EL (cell line): ENCODE measurements at places on chromosomes 13 and 19.

DNA sequence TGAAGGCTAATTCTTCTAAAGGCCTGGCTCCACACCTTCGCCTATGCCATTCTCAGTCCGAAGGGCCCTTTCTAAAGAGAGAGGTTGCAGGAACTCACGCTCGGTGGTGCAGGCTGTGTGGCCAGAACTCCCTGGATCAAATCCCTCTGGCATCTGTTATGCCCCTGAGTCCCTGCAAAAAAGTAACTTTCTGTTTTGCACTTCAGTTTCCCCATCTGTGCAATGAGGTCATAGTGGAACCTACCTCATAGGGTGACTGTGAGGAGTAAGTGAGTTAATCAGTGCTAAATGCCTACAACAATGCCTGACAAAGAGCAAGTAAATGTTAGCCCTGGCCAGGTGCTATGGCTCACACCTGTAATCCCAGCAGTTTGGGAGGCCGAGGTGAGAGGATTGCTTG is 7.3 kb downstream of the IGSF23 start:
- no peak for DNase-seq

DNA sequence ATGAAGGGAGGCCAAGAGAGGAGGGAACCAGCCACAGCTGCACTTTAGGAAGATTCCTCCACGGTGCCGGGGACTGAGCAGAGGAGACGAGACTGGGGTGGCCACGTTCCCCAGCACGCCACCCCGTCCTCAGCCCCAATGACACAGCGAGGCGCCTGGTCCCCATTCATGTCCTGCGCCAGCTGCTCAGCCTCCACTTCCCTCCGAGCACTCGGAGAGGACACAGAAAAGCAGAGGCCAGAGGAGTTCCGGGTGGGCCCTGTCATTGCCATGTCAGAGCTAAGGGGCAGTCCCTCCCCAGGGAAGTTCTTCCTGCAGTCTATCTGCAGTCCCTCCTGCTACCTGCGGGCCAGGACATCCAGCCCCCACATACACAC is 53.2 kb upstream of the NFIC start:
- no peak for DNase-seq

DNA sequence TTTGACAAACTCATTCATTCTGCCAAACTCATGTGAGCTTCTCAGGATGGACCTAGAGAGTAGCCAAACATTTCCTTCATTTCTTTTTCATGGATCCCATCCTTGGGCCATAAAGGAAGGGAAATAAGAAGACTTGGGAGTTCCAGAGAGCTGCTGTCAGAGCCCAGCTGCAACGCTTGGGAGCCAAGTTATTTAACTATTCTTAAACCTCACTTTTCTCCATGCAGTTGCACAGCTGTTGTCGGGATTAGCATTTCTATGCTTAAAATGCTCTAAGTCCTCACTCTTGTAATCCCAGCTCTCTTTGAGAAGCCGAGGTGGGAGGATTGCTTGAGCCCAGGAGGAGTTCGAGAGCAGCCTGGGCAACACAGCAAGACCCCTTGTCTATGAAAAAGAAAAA is 11.7 kb upstream of the CASP14 start:
- DNase-seq = no peak

DNA sequence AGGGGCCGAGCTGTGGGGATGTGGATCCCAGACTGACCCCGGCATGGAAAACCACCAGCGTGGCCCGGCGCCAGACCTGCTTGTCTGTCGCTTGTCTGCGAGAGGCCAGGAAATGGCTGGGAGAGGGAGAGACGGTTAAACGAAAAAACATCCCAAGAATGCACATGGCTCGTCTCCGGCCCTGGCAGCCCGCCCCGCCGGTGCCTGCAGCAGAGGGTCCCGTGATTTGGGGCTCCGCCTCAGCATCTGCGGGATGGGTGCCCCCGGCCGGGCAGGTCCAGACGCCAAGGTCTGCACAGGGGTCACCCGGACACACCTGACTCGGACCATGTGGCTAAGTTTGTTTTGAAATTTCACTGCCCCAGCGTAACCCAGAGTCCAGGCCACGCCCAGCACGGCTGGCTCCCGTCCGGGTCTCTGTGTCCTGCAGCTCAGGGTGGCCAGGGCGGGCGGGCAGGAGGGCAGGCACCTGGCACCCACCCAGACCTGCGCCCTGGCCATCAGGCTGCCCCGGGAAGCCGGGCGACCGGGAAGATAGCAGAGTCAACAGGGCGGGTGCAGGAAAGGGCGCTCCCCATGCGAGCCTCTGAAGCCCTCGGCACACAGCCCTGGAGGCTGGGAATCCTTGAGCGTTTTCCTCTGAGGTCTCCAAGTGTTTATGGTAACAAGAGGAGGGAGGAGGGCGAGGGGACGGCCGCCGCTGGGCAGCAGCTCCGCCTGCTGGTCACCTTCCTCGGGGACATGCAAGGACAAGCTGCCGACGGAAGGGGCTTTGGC is 103.2 kb downstream of the GADD45B start:
- DNase-seq = peak; percentile 90

DNA sequence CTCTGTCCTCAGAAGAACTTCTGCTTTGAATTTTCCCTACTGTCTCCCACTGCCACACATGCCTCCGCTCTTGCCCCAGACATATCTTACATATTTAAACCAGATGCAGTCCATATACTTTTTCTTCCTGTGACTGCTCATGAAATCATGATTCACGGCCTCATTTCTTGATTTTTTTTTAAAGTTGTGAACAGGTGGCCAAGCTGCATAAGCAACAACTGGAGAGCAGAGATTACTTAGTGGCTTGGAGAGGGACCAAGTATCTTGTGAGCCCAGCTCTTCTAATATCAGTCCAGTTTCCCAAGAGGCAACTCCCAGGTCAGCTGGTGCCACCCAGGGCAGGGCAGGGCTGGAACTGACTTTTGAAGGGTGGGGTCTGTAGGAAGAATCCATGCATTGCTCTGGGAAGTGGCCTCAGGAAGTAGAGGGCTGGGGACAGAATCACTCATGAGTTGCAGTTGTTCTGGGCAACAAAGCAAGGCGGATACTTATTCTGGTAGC is 152.4 kb downstream of the LMO7 start:
- peak; percentile 82 for DNase-seq
